ENCODE measurements at places on chromosomes 16 and 17.
A peak's percentile ranks its signal among the peaks of the same experiment; 100 is the strongest.

DNA sequence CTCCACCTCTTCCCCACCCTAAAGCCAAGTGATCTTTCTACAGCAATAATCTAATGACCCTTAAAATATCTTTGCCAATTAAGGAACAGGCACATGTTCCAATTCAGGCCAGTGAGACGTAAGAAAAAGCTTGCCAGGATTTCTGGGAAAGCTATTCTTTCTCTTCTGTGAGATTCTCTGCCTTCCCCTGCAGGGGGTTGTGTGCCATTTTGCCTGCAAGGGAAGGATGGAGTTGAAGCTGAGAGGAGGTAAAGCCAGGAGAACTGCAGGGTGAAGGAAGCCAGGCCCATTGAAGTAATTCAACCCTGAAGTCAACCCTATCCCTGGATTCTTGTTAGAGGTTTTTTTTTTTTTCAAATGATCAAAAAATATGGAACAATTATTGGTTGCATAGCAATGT, 9.0 kb upstream of the LPO start:
- no peak overlapping the region for H3K4me3 ChIP-seq
- H3K27ac ChIP-seq, result no peak overlapping the region
- peaks cover 2% of the 10 kb centered on the region for H3K4me1 ChIP-seq
- H3K36me3 ChIP-seq, result no peaks in the 10 kb centered on the region
- DNase-seq, result no peak

- H3K36me3 ChIP-seq, result peaks cover 43% of the 10 kb centered on the region
- H3K4me1 ChIP-seq, result peaks cover 58% of the 10 kb centered on the region
- DNase-seq, result peak; percentile 98
- H3K4me3 ChIP-seq, result peak overlapping the region; percentile 66
- peak overlapping the region; percentile 98 for H3K27ac ChIP-seq
Observed at GRCh38 chr17:8151120-8151640, 1.0 kb downstream of the PER1 start.

- H3K36me3 ChIP-seq, result no peaks in the 10 kb centered on the region
- H3K4me3 ChIP-seq, result no peak overlapping the region
- no peak overlapping the region for H3K27ac ChIP-seq
- H3K27me3 ChIP-seq, result no peaks in the 10 kb centered on the region
- DNase-seq, result no peak
Observed at GRCh38 chr16:10027553-10027952, 154.7 kb downstream of the GRIN2A start.

DNA sequence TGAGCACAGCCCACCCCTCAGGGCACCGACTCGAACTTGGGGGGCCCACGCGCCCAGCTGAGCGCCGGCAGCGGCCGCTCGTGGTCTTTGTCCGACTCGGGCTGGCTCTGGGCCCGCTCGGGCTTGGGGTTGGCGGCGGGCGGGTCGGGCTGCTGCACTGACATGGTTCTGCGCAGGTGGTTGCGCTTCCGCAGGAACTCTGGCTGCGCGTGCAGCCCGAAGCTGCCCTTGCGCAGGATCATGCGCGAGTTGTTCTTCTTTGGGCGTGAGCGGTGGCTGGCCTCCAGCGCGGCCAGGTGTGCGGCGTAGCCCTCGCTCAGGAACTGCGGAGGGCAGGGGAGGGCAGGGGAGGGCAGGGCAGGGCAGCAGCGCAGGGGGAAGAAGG, 11.1 kb downstream of the PIMREG start:
- DNase-seq, result peak; percentile 61
- no peaks in the 10 kb centered on the region for H3K36me3 ChIP-seq
- H3K4me3 ChIP-seq, result peak overlapping the region; percentile 25
- H3K27ac ChIP-seq, result no peak overlapping the region

GRCh38 chr16:88630941-88631340, 7.4 kb upstream of the IL17C start:
- peaks cover 14% of the 10 kb centered on the region for H3K4me1 ChIP-seq
- DNase-seq, result no peak
- peaks cover 61% of the 10 kb centered on the region for H3K36me3 ChIP-seq
- H3K4me3 ChIP-seq, result no peak overlapping the region
- H3K27ac ChIP-seq, result no peak overlapping the region

Measured in muscle of leg (tissue), 16 donors.